MCF 10A (cell line): ENCODE measurements at places on chromosomes 7 and 10.
A peak's percentile ranks its signal among the peaks of the same experiment; 100 is the strongest.

GRCh38 chr10:23367896-23368595 is 23.4 kb upstream of the C10orf67 start:
- DNase-seq = no peak

- DNase-seq = no peak
Measured at GRCh38 chr10:5448333-5449001, 36.1 kb downstream of the NET1 start.

GRCh38 chr7:140081774-140082425 is 19.1 kb upstream of the PARP12 start:
- peak; percentile 11 for DNase-seq

- no peak for DNase-seq
Measured at GRCh38 chr10:69057261-69057950, 30.5 kb upstream of the SRGN start.
